Right ventricle myocardium inferior (tissue), 1 donor: ENCODE measurements at places on chromosomes 12 and 14.

GRCh38 chr14:77459072-77459723 lies 1.3 kb downstream of the AHSA1 start:
- no peak for DNase-seq

GRCh38 chr12:29024117-29024516 lies 125.0 kb upstream of the FAR2 start:
- no peak for DNase-seq

GRCh38 chr14:49461529-49462401 lies 124.4 kb downstream of the RPS29 start:
- no peak for DNase-seq

- no peak for DNase-seq
These were observed 201.0 kb downstream of the KTN1 start for GRCh38 chr14:55781046-55781445.

DNA sequence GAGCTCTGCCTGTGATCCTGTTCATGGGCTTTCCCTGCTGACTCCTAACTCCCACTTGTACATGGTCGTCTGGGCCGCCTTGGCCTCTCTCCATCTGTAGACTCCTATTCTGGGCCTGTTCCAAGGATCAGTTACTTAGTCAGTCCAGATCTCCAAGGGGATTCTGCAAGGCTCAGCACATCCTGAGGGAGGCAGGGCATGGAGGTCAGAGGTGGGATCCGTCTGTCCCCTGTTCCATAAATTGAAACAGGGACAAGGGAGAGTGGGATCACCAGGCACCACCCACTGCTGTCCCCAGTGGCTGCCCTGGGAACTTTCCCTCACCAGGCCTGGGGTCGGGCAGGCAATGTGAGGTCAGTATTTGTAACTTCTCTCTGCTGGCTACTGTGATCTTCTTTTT lies 43.5 kb downstream of the KCTD10 start:
- no peak for DNase-seq

DNA sequence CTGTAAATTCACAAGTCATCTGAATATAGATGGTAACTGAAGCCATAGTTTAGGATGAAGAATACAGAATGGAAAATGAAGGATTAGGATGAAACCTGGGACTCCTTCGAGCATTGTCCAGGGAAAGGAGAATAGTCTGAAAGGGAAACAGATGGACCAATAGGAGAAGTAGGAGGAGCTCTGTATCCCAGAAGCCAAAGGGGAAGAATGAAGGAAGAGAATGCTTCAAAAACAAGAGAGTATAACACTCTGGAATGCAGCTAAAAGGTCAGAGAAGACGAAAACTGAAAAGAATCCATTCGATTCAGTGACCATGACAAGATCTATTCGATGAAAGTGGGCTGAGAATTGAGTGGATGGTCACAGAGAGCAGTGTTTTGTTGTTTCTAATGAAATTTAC lies 1.0 kb downstream of the GMFB start:
- no peak for DNase-seq

DNA sequence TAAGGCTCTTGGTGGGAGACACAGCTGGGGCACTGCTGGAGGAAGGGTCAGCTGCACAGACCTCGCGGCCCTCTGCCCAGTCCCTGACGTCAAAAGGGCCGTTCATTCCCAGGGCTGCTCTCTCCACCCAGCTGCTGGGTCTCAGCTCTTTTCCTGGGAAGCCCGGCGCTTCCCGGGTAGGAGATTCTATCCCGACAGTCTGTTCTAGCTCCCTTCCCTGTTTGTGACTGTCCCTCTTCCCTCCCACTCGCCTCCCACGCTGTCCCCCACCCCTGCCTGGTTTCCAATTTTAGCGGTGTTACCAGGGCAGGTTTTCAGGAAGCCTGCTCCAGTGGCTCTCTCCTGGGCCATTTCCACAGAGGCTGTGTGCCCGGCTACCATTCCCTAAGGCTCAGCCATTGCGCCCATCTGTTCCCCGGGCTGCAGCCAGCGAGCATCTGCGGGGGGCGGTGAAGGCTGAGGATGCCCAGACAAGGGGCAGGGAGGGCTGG lies 186.6 kb downstream of the CACNA1C start:
- DNase-seq: no peak

DNA sequence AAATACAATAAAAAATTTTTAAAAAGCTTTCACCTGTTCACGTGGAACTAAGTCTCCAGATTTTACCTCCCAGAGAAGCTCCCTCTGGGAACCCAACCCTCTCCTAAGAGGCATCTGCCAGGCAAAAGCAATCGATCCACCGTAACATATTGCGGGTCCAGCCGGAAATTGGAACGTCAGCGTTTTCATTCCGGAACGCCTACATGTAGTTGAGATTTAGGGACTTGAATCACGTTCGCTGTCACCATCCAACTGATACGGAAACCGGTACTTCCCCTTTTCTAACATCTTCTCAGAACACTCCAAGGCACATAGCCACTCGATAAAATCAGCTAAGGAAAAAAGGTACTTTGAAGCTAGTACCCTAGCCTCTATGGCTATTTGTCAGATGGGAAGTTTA lies 70.3 kb downstream of the COX16 start:
- no peak for DNase-seq

GRCh38 chr12:39972119-39972518 lies 133.8 kb downstream of the SLC2A13 start:
- no peak for DNase-seq

DNA sequence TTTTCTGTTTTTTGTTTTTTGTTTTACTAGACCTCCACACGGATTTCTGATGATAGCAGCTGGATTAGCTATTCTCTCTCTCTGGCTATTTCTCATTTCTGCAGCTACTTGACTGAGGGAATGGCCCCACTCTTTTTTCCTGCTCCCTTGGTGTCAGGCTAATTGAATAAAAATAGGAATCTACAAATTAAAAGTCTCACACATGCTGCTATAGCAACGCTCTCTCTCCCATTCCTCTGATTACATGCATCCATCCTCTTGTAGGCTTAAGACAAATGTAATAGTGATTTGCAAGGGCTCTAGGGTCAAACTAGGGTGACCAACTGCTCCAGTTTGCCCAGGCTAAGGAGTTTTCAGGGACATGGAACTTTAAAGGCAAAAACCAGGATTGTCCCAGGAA lies 221.8 kb downstream of the PHLDA1 start:
- DNase-seq: no peak

GRCh38 chr14:103442288-103442687 lies 57.1 kb downstream of the MARK3 start:
- no peak for DNase-seq

DNA sequence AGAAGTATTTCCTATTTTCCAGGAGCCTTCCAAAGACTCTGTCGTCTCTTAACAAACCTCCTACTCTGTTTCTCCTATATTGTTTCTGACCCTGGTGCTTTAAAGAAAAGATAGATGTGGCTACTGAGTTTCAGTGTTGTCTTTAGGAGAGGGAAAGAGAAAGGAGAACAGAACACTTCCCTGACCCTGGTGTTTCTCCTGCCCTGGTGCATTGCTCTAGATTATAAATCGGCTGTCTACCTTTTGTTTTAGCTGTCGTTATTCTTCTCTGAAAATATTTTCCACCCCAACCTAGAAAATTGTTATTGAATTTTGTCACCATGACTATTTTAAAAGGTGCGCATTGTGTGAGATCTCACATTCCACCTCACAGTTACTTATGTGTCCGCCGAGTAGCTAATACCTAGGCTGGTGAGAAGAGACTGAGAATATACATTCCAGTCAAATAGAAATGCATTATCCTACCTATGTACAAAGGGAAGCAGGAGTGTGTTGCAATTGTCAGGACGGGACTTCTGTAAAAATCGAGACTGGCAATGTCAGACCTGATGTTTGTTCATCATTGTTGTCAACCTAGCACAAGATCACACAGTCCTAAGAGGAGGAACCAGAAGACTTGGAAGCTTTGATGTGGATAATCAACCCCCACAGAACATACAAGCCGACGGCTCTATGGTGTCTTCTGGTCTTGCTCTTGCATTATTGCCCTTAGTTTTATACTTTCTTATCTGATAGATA lies 108.7 kb upstream of the SLC38A4 start:
- no peak for DNase-seq

DNA sequence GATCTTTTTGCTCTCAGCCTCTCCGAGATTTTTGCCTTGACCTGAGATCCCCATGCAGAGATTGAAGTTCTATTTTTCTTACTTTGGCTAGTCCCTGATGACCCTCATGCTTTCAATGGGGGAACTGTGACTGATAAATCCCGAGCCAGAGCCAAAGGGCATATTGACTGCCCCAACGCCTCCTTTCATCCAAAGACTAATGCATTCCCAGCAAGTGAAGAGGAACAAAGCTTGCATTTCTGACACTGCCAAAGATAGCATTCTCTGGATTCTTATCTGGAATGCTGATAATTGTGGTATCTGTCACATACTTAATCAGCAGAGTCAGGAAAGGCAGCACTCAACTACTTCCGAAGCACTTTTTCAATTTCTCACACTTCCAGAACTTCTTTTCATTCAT lies 152.3 kb upstream of the EGLN3 start:
- DNase-seq: no peak

DNA sequence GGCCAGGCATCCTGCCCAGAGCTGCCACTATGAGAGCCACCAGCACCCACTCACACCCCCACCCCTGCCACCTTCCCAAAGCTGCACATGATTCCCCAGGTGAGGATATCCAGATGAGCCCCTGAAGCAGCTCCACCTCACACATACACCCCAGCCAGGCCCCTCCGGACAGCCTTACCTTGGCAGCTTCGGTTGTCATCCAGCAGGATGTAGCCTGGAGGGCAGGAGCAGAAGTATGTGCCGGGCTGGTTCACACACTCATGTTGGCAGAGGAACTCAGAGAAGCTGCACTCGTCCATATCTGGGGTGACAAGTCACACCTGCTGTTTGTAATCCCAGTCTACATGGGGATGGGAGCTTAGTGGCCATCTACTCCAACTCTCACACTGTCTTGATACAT lies 15.4 kb upstream of the TC2N start:
- no peak for DNase-seq

- DNase-seq: no peak
These were observed 94.1 kb downstream of the GCH1 start for GRCh38 chr14:54808326-54809161.

DNA sequence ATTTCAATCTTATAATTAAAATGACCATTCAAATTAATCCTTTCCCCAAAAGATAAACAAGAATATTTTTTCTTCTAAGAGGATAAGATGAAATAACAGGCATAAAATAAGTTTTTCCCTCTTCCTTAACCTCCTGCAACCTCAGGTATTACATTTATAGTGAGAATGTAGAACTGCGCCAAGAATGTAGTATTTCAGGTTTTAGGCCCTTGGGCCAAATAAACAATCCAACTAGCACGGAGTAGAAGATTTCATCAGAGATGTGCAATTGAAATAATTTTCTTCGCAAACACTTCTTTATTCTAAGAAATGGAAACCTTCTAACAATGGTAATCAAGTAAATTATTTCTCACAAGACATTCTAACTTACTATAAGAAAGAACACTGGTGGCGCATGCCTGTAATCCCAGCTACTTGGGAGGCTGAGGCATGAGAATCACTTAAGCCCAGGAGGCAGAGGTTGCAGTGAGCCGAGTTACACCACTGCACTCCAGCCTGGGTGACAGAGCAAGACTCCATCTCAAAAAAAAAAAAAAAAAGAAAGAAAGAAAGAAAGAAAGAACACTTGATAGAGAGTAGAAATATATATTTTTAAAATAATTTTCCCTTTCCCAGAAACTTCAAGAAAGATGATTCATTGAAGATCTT lies 100.8 kb downstream of the TAOK3 start:
- no peak for DNase-seq

DNA sequence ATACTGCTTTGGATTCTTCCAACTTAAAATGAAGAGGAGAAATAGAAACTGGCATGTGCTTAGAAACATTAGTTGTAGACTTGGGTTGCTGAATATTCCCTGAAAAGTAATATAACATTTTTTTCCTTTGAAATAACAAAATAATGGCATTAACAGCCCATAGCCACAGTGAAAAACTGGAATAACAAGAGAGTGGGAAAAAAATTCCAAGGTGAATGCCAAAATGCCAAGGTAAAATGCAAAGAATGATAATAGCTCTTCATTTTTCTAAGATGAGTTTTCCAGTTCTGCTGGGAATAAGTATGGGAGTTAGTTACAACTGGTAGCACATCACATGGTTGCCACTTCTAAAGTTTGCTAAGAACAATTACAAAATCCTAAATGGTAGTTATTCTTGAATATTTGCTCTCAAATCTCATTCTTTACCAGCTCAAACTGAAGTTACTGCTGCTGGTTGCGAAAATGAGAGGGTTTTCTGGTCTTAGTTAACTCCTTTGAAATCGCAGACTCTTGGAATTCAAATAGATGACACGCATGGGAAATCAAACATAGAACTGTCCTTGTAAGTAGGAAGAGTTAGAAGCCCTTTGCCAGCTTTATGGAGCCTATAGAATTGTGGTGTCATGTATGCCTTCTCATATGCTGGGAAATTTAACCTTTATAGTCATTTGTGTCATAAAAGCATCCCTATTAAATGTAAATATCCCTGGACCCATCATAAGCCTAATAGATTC lies 165.0 kb upstream of the DCN start:
- no peak for DNase-seq

DNA sequence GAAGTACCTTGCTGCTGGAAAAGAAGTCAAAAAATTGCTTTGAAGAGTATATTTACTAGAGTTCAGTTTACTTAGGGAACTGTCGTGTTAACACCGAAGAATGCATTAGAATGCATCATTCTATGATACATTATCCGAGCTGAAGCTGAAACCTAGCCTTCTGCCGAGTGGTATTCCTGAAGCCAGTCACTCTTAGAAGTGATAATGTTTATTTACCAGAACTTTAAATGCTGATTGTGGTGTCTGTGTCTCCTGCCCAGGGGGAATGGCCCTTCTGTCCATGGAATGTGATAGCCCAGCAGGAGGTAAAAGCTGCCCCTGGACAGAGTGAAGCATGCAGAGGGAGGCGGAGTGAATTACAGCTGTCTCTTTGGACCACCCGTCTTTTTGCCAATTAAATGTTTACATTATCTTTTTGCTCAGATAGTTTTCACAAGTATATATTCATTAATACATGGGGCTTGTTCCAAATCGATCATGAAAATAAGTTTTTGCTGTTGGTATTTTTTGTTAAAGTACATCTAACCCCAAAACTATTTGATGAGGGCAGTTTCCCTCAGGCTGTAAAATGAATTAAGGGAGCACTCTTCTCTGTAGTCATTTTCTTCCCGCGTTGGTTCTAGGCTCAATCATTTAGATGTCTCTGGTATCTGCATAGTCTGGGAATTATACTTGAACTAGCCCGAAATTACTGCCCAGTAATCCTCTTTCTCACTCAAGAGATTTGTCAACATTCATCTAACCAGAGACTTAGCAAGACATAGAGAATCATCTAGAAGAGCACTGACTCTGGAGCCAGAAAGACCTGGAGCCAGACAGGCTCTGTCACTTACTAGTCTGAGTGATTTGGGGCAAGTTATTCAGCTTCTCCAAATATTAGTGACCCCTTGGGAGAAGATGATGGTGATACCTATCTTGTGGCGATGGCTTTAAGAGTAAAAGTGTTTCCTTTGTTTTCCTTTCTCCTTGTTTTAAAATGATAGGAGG lies 147.6 kb downstream of the CRADD start:
- no peak for DNase-seq

DNA sequence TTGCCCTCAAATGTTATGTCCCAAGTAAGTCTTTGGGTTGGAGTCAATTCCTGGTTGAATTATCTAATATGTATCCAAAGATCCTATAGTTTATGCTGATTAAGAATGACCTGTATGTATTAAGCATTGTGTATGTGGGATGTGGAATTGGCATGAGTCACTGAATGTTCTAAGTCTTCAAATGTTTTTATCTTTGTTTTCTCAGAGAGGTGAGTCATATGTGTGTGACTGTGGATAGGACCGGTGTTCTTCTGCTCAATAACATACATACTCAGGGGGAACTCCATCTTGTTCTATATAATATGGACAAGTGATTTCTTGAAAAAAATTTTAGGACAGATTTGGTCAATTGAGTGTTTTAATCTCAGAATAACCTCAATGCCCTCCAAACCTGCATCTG lies 57.9 kb downstream of the NAV3 start:
- no peak for DNase-seq
